Fibroblast of upper back skin (primary cell): ENCODE measurements at places on chromosomes 4 and X.

DNA sequence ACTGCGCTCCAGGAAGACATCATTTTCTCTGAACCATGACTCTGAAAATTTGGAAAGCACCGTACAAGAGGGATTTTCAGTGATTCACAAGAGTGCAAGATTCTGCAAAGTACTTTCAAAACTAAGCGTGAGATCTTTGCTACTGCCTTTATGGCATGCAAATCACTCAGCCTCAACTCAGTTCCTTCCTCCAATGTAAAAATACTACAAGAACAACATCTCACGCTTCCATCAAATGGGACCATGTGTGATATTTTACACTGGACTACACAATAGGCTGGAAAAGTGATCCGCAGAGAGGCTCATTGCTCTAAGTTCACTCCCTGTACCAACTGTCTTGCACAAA lies 674 bp upstream of the IL15 start:
- no peak for DNase-seq

DNA sequence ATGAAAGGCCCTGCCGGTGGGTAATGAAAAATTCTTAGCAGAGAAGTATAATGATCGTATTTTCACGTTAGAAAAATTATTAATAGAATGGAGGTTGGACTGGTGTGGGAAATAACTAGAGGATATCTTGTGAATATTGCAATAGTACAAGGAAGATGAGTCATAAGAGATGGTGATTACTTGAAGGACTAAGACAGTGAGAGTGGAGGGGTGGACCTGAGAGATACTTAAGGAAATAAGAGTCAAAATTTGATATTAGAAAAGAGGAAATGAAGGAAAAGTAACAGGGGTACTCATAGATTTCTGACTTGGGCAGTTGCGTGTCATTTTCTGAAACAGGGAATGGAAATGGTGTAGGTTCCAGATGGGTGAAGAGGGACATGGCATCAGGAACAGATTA lies 1.7 kb upstream of the USP53 start:
- peak; percentile 7 for DNase-seq

GRCh38 chrX:50586407-50586806 lies 115.8 kb upstream of the DGKK start:
- no peak for DNase-seq

DNA sequence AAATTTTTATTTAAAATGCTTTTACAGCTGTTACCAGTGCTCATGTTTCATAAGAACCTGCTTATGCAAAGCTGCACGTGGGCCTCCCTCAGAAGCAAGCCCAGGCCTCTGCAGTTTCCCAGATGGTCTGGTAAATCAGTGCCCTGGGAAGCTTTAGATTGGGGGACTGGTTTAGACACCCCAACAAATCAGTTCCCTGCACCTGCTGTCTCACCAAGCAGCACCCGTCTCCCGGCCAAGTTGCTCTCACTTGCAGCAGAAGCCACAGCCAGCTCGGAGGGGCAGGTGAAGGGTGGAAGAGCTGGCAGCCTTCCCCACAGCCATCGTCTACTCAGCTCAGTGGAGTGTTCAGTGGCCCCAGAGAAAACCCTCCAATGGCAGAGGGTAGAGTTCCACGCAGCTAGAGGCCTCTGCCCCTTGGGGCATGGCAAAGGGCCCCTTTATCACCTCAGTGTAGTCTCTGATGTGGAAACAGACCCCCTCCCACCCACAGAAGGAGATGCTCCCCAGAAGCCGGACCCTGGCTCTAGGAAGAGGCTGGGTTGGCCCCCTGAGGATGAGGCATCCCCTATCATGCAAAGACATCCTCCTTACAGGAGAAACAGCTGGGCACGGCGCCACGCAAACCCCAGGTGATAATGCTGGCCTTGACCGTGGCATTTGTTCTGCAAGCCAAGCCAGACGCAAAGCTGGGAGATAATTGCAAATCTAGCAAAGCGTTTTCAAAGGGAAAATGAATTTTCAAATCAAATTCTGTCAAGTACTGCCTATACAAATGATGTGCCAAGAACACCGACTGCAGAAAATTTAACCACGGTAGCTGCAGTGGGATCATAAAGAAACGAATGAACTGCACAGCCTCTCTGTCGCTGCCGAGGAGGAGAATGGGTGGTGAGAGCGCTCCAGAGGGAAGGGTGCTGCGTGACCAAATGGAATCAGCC lies 51.9 kb downstream of the ZFYVE28 start:
- DNase-seq = no peak

DNA sequence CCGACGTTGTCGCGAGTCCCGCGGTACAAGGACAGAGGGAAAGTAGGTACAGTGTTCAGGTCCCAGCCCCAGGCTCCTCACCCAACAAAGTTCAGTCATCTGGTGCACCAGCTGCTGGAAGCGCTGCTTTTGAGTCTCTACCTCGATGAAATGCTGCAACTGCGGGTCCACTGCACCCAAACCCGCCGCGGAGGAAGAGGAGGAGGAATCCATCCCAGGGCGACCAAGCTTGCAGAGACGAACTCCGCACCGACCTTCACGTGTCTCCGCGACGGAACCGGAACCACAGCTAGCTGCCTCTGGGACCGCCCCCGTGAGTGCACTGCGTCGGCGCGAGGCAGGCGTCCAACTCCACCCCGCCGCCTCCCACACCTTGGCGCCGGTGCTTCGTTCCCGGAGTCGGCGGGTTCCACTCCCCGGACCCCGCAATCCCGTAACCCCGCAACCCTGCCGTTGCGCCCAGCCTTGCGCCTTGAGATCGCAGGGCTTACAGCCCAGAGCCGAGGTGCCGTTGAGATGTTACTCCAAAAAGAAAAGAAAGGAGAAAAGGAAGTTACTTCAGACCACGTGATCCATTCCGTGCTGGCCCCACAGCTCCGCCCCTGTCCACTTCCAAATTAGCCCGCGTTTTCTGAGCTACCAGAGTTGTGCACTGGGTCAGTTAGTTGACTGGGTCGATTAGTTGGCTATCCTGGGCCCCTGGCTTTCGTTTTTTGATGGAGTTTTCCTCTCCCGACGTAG lies at the start of gene TIMM8A:
TSS of gene TIMM8A (minus strand) at position 291 of the 741 bp plus-strand sequence. CDS start at position 213, 78 bp downstream.
- peak; percentile 63 for DNase-seq

DNA sequence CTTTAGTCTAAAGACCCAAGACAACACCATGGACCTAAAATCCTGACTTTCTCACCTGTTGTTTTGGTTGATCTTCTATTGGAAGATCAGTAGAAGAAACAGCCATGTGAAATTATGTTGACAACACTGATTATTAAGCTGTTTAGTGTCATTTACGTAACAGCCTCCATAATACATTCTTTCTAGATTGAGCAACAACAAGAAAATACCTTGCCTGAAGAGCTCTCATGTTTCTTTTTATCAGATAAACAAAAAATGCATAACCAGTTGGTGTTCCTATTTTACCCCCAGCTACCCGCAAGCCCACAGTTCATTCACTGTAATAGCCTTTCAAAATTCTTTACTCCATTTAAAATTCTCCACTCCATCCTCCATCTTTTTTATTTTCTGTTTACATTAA lies 20.5 kb downstream of the GPC4 start:
- no peak for DNase-seq

DNA sequence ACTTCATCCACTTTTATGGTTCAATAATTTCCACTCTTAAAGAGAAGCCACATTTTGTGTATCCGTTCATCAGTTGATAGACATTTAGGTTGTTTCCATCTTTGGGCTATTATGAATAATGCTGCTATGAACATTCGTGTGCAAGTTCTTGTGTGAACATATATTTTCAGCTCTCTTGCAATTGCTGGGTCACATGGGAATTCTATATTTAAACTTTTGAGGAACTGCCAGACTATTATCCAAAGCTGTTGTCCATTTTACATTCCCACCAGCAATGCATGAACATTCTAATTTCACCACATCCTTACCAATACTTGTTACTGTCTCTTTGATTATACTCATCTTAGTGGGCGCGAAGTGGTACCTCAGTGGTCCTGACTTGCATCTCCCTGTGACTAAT lies 61.9 kb downstream of the NR3C2 start:
- DNase-seq = no peak

GRCh38 chrX:153456161-153456560 lies 10.3 kb upstream of the TREX2 start:
- no peak for DNase-seq

GRCh38 chrX:45164995-45165394 lies 35.7 kb downstream of the DIPK2B start:
- no peak for DNase-seq

GRCh38 chr4:40685300-40685699 lies 55.6 kb upstream of the RBM47 start:
- DNase-seq = peak; percentile 86

DNA sequence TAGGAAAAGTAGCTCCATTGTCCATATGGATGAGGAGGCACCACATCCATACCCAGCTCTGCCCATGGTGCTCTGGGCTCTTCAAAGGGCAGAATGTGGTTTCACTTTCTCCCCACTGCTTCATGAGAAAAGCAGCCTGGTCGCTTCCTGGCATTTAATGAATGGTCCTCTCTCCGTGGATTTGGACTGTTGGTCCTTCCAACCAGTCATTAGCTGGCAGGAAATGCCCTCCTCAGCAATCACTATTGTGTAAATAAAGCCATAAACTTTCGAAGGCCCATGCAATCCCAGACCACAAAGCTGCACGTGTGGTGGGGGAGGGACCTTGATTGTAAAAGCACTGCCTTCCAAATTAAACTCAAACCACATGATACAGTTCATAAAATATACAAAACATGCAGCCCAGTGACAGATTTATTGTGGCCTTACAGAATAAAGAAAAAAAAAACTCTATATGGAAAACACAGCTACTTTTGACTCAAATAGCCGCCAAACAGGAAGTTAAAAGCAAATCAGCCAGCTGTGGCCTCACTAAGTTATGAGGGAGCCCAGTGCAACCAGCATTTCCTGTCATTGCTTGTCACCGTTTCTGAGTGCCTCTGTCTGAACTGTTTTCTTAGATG lies 8.1 kb downstream of the MBNL3 start:
- DNase-seq = peak; percentile 47

DNA sequence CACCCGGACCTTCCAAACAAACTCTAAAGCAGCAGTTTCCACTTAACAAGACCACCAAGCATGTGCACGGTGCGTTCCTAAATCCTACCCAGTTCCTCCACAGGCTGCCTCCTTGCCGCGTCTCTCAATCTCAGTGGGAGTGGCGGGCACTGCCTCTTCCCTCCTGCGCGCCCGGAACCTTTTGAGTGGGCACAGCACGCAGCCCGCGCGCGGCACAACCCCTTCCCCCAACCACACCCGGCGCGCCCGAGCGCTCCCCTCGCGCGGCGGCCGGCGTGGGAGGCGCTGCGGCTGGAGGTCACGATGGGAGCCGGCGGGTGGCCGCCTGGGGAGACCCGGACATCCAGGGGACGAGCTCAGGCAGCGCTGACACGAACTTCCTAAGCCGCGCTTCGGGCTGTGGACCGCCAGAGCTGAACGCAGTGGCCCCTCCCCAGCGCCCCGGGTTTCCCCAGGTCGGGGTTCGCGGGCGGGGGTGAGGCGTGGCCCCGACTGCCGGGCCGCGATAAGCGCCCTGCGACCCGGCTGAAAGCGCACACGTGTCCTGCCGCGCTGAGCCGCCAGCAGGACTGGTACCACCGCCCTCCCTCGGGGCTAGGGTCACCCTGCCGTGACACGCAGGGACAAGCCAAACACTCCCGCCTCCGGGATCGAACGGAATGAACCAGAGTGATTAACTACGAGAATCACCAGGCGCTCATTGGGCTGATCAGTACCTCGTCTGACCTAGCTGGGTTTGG lies at the start of gene ABCG2:
TSS of gene ABCG2 (minus strand) at position 151 of the 740 bp plus-strand sequence. CDS start 18,644 bp downstream, outside the sequence.
- no peak for DNase-seq

- DNase-seq = peak; percentile 41
Observed at GRCh38 chr4:78529569-78530209, 21.9 kb upstream of the ANXA3 start.

DNA sequence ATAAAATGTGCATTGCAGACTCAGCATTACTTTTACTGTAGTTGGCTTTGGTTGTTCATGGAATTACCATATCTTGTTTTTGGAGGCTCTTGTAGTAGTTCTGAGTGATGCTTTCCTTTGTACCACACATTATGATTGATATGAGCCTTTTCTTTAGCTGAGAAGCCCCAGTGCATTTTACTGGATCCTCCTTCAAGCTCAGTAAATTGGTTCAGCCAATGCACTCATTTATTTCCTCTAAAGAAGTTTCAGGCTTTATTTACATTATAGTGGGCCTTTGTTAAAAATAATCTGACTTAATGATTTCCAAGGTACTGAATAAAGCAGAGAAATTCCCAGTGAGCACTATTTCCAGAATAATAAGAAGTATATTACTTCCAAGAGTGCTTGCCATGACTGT lies 21.8 kb downstream of the UPRT start:
- DNase-seq = no peak

GRCh38 chr4:63894161-63894560 lies 515.1 kb downstream of the TECRL start:
- no peak for DNase-seq

DNA sequence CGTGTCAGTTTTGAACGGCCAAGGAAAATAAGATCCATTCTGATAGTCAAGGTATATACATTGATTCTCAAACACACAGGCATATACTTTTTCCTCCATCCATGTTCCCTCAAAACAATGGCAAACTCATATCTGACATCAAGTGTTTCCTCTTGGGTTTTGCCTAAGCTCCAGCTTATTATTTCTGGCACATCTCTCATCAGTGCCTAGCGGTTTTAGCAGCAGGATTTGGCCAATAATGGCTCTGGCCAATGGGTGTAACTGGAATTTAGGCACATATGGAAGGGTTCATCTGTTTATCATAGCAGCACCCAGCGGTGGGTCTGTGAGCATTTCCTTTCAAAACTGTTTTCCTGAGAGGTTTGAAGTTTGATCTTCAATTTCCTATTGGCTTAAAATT lies 161.6 kb upstream of the TLL1 start:
- DNase-seq = no peak

- peak; percentile 23 for DNase-seq
Observed at GRCh38 chrX:2500803-2501558, at the start of the genes DHRSX and ZBED1. DHRSX (minus strand) TSS chrX:2500976; CDS start chrX:2500925, 51 bp downstream. ZBED1 (minus strand) TSS chrX:2500976; CDS start chrX:2490719, 10,257 bp downstream.

GRCh38 chr4:144954230-144954629 lies 143.8 kb downstream of the ANAPC10 start:
- DNase-seq = no peak

- DNase-seq = no peak
Observed at GRCh38 chrX:43688586-43688985, 32.5 kb downstream of the MAOA start.

DNA sequence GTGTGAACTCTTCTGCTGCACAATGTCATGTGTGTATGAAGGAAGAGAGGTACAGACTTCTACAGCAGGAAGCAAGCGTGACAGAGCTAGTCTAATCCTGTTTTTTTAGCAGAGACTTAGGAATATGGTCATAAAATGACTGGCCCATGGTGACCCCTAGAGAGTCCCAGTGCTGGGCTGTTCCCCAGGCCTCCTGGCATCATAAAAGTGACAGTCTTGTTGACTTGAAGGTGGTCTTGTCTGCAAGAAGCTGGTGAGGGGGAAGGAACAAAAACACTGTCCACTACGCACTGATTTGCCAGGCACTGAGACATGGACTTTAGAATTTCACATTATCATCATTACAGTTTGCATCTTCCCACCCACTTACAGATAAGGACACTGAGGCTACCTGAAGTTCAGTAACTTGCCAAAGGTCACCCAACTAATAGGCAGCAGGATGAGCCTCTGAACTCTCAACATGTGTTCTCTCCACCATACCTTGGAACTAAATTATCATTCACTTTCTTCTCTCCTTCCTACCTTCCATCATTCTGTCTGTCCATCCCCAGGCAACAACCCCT lies 63.0 kb downstream of the HADH start:
- no peak for DNase-seq

GRCh38 chr4:2923668-2924173 lies 39.5 kb downstream of the NOP14 start:
- DNase-seq = no peak
